ENCODE measurements at places on chromosomes 12 and 14.

GRCh38 chr12:115979351-115979750 lies 298.1 kb downstream of the MED13L start:
- DNase-seq: no peak

- no peak for DNase-seq
Observed at GRCh38 chr14:68630081-68630571, 162.7 kb downstream of the ZFP36L1 start.

DNA sequence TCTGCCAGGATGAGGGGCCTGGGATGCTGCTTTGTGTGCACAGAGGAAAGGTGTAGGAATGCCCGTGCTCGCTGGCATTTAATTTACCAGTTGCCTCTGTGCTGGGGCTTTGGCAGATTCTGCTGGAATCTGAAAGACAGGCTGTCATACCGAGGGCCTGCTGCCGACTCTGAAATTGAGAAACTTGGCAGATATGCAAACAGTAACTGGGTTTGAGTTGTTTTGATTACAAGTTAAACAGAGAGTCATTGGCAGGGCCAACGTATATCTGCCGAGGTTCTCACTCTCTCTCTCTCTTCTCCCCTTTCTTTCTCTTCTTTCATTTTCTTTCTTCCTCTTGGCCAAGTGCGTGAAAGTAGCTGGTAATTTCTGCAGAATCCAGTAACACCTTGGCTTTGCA lies 618.7 kb downstream of the VRK1 start:
- no peak for DNase-seq

DNA sequence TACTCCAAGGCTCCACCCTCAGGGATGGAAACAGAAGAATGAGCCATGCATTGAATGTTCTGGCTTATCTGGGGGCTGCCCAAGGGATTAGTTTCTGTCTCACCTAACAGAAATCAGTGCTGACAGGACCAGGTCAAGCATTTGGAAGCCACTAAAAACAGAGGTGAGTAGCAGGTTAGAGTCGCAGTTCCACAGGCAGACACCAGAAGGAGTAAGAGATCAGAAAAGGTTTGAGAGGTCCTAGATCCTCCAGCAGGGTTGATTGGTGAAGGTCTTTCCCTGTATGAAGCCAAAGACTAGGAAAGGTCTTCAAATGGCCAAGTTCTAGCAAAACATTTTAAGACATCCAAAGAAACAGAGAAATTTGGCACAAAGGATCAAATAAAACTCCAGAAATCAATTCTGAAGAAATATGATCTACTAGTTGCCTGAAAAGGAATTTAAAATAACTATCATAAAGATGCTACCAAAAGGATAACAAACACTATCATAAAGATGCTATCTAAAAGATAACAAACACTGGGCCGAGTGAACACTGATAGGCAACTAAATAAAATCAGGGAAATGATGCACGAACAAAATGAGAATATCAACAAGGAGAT lies 19.5 kb upstream of the TTC9 start:
- DNase-seq: peak; percentile 14

GRCh38 chr14:52000019-52000582 lies 10.8 kb downstream of the RTRAF start:
- no peak for DNase-seq

DNA sequence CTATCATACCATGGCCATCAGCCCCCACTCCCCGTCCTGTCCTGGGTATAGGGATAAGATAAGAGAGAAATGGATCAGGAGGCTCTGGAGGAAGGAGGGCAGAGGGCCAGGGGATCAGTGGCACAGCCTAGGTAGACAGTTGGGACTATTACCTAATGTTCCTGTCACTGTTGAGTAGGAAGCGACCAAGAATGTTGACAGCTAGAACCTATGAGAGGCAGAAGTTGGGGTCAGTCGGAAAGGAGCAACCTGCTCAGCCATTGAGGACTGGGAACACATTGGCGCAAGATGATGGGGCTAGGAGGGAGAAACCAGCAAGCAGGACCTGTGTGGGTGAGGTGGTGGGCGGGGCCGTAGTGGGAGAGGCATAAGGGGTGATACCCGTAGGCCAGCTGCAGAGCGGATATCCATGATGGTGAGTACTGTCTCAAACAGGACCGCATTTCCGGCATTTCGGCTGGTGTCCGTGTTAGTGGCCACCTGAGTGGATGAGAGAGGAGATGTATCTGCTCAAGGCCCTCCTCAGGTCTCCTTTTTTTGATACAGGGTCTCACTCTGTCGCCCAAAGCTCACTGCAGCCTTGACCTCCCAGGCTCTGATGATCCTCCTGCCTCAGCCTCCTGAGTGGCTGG lies 3.3 kb downstream of the AP1G2 start:
- no peak for DNase-seq

- no peak for DNase-seq
Observed at GRCh38 chr14:74973003-74973653, 17.7 kb upstream of the PGF start.

GRCh38 chr14:101118233-101118632 lies 214.7 kb upstream of the RTL1 start:
- no peak for DNase-seq

DNA sequence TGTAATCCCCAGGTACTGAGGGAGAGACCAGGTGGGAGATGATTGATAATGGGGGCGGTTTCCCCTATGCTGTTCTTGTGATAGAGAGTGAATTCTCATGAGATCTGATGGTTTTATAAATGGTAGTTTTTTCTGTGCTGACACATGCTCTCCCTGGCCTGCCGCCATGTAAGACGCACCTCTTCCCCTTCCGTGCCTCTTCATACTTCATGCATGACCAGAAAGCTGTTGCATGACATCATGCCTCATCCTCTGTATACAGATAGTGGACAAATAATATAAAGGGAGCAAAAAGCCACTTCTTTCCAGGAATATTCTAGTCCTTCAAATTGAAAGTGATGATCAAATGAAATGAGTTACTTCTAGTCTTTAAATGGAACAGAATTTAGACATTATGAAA lies 47.3 kb upstream of the LRIG3 start:
- DNase-seq: no peak

DNA sequence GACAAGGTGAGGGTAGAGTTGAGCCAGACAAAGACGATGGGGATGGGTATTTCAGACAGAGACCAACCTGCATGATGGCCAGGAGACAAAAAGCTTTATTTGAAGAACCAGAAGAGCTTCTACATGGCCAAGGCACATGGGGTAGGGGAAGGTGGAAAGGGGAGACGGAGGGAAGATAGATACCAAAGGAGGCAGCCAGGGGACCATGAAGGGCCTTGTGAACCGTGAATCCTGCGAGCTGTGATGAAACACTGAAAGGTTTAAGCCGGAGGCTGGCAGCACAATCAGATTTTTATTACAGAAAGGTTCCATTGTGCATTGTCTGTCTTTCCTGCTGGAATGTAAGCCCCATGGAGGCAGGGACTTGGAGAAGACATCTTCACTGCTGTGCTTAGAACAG lies 72.4 kb downstream of the PLXNC1 start:
- no peak for DNase-seq

- DNase-seq: no peak
Observed at GRCh38 chr12:99087278-99087677, 442.2 kb downstream of the APAF1 start.

- DNase-seq: no peak
Observed at GRCh38 chr12:38850461-38850860, 54.9 kb downstream of the CPNE8 start.

- DNase-seq: no peak
Observed at GRCh38 chr14:103960457-103961055, 18.2 kb upstream of the RD3L start.

- DNase-seq: no peak
Observed at GRCh38 chr12:56591961-56592360, 38.2 kb downstream of the BAZ2A start.

DNA sequence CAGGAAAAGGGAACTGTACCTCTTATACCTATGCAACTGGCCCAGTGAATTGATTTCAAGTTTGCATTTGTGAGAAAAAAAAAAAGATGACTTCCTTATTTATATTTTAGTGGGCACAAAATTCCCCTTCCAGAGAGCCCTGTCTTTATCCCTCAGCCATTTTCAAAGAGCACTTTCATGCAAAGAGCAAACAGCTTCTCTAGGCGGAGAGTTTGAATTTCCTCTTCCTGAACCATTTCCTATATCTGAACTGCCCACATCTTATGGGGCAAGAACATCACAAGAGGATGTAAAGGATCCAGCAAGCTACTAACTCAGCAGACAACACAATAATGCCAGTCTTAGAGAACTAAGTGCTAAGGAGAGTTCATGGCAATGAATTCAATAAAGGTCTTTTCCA lies 22.3 kb upstream of the PLXNC1 start:
- no peak for DNase-seq

- no peak for DNase-seq
Observed at GRCh38 chr12:98983647-98984046, 338.6 kb downstream of the APAF1 start.

- no peak for DNase-seq
Observed at GRCh38 chr14:101851183-101851582, 89.7 kb downstream of the PPP2R5C start.

DNA sequence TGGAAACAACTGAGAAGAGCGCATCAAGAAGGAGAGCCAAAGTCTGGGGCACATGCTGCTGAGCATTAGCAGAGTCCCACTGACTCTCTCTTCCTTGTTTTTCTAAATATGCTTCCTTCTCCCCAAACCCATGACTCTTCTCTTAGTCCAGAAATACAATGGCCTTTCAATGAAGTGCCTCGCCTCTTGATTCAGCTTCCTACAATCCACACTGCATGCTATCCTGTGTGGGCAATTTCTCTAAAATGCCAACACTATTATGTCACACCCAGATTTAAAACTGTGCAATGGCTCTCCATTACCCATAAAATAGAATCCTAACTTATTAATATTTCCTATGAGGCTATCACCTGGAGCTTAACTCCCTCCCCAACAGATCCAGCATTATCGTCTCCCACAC lies 198.6 kb downstream of the RPAP3 start:
- no peak for DNase-seq

DNA sequence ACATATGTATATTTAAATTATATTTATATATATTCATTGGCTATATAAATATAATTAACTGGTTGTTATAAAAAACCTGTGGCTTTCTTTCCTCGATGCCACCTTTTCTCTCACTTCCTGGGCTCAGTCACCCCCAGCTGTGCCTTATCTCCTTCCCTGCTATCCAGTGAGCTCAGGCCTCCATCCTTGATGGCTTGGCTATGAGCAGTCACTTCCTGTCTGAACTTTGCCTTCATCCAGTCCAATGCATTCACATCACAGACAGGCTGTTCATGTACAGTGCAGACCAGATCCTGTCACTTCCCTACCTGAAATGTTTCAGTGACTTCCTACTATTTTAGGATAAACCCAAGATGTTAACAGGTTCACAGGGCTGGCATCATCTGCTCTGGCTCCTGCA lies 115.3 kb upstream of the PRB2 start:
- no peak for DNase-seq

- DNase-seq: no peak
Observed at GRCh38 chr12:57148469-57149244, 1.2 kb upstream of the LRP1-AS start.

GRCh38 chr12:123055281-123055766 lies 74.8 kb downstream of the ARL6IP4 start:
- DNase-seq: no peak

- DNase-seq: no peak
Observed at GRCh38 chr14:35347323-35348043, 55.3 kb downstream of the PSMA6 start.

DNA sequence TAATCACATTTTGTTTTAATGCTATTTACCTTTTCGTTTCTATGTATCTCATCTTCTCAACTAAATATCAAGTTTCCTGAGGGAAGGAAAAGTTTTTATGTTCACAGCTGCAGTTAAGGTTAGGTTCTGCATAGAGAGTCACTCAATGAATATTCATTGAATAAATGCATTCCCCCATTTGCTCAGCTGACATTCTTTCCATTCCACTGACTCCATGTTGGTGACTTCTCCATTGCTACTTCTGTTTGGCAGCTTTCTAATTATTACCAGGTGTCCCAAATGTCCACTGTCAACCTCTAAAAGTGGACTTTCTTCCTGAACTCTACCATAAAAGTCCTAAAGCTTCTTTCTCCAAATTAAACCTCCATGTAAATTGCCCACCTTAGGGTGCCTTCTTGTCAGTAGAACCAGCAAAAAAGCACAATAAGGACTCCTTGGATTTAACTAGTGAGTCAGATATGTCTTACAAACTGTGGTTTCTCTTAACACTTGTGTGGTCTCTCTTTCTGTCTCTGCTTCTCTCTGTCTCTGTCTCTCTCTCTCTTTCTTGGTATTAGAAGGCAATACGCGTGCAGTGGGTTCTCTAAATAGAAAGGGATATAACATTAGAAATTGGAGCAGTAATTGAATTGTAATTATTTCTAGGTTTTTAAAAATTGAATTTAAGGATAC lies 85.9 kb downstream of the TMEM117 start:
- DNase-seq: no peak

GRCh38 chr14:65303899-65304222 lies 108.7 kb upstream of the FUT8 start:
- no peak for DNase-seq

DNA sequence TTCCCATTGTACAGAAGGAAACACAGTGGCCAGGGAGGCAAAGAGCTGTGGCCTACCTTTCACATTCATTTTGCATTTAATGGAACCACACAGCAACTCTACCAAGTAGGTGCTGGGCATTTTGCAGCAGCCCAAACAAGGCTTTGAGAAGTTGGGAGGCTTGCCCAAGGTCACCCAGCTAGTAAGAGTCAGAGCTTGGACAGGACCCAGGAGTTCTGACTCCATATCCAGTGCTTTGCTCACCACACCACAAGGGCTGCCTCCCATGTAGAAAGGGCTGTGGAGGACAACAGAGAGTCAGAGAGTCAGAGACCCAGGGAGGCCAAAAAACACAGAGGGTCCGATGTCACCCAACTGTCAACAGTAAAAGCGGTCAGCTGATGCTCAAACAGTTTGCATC lies 400.2 kb downstream of the BCL11B start:
- DNase-seq: no peak

GRCh38 chr14:51979088-51979709 lies 10.1 kb upstream of the RTRAF start:
- peak; percentile 61 for DNase-seq

DNA sequence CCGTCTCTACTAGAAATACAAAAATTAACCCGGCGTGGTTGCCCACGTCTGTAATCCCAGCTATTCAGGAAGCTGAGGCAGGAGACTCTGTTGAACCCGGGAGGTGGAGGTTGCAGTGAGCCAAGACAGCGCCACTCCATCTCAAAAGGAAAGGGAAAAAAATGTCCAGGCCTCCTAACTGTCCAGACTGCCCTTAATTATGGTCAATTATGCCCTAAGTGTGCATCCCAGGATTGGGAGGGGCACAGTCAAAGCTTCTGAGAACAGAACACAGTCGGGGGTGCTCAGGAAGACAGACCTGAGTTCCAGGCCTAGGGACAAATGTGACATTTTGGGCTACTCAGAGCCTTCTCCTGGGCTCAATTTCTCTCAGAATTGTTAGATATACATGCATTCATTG lies 31.8 kb upstream of the SMUG1 start:
- DNase-seq: no peak

Measured in activated naive CD8-positive, alpha-beta T cell treated with anti-CD3 and anti-CD28 coated beads, Interleukin-2, amount 50 U/mL, for 16 hours (primary cell).